ENCODE measurements at places on chromosomes 4 and X.

GRCh38 chr4:122806981-122807679, 19.5 kb upstream of the FGF2 start:
- no peak for DNase-seq

GRCh38 chrX:63934160-63934559, 149.1 kb upstream of the ARHGEF9 start:
- no peak for DNase-seq

DNA sequence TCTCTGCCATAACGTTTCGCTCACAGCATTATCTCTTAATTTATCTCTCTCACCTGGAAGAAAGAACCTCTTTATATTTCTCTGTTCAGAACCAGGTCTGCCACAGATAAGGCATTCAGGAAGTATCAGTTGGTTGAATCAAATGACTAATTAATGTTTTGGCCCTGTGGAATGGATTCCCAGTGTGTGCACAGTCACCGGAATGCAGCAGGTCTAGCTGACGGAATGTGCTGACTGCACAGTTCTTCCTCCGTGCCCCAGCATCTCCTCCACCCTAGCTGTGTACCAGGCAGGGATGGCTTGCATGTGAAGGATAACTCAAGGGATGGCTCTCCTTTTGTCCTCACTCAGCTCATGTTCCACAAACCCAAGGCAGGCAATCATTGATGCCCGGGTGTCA, 141.8 kb upstream of the MSX1 start:
- no peak for DNase-seq

DNA sequence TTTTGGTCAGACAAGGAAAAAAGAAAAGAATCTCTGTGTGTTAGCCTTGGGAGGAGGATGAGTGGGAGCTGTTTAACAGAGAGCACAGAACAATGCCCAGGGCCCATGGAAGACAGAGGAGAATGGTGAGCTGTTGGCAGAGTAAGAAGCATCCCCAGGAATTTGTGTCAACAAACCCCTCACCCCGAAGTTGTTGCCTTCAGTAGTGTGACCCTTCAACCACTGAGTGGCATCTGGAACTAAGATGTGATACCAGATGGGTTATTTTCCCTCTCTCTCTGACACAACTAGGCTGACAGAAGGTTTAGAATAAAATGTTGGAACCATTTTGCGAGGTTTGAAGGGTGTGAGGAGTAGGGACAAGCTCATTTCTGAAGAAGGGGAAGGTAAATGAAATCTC, 25.1 kb downstream of the IGSF1 start:
- DNase-seq = no peak

- DNase-seq = no peak
Observed at GRCh38 chrX:30814978-30815377, 74.1 kb downstream of the TAB3 start.

DNA sequence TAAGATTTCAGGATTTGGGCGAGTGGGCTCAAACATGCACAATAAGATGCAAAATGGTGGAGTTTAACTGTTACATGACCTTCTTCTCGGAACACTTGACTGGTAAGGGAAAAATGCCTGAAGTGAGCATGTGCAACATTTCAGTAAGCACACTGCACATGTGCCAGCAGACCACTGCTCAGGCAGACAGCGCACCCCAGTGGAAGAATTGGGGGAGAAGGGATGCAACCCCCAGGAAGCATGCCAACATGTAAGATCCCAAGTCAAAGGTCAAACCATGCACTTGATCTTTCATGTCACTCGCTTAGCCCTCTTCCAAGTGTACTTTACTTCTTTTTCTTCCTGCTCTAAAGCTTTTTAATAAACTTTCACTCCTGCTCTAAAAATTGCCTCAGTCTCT, 256.3 kb downstream of the CENPC start:
- no peak for DNase-seq

GRCh38 chrX:100928660-100929613, at the start of gene XKRX:
XKRX (minus strand) TSS chrX:100928917; CDS start chrX:100928304, 613 bp downstream.
- DNase-seq = peak; percentile 14

DNA sequence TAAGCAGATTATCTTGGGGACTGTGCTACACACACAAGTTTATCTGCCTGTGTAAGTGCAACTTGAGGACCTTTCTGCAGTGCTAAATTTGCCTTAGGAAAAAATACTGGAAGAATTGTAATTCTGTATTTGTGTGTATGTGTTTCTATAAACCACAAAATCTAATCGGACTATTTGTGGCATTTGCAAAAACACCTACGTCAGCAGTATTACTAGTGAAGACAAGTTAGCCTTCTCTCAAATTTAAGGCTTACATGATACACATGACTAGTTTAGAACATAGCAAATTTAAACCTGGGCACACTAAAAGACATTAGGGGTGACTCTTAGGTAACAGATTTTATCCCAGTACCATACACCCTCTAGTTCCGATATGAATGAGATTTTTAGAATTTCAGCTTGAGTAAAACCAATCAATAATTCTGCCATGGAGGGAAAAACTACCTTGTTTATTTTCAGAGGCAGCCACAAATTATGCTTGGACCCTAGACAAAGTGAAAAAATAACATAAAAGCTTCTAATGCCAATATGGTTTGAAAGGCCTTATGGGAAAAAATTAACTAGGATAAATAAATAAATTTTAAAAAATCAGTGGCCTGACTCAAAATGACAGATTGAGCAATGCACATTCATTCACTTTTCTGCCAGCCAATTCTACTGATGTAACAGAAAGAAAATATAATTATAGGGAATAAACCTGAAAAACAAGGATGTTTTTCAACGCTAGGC, 176.4 kb downstream of the SNCA start:
- no peak for DNase-seq

DNA sequence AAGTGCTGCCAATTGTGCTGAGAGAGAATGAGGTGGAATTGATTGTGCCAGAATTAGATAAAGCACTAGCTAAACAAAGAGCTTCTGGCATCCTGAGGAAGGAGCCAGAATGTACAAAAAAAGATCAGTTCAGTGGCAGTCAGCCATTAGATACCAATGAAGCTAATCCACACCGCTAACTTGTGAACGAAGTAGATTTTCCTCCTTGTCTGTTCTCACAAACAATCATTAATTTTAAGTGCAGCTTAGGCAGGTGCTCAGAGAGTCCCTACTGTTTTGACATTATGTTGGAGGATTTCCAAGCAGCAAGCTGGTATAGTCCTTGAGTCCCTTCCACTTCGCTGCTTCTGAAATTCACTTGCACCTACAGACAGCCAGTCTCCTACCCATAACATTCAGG, 617.4 kb downstream of the CENPC start:
- no peak for DNase-seq

- no peak for DNase-seq
Observed at GRCh38 chr4:15868111-15868510, 70.4 kb downstream of the FGFBP1 start.

GRCh38 chr4:8537041-8537461, 43.1 kb upstream of the GPR78 start:
- no peak for DNase-seq

- no peak for DNase-seq
Observed at GRCh38 chrX:123882391-123882790, 22.5 kb downstream of the XIAP start.

- DNase-seq = no peak
Observed at GRCh38 chrX:10904220-10904619, 206.9 kb upstream of the HCCS start.

DNA sequence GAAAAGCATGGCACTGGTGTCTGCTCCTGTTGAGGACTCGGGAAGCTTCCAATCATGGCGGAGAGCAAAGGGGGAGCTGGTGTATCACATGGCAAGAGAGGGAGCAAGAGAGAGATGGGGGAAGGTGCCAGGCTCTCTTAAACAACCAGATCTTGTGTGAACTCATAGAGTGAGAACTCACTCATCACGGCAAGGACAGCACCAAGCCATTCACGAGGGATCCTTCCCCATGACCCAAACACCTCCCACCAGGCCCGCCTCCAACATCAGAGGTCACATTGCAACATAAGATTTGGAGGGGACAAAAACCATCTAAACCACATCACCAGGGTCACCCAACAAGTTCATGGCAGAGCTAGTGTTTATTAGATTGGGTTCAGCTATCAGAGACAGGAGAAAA, 218.7 kb upstream of the BCOR start:
- no peak for DNase-seq

DNA sequence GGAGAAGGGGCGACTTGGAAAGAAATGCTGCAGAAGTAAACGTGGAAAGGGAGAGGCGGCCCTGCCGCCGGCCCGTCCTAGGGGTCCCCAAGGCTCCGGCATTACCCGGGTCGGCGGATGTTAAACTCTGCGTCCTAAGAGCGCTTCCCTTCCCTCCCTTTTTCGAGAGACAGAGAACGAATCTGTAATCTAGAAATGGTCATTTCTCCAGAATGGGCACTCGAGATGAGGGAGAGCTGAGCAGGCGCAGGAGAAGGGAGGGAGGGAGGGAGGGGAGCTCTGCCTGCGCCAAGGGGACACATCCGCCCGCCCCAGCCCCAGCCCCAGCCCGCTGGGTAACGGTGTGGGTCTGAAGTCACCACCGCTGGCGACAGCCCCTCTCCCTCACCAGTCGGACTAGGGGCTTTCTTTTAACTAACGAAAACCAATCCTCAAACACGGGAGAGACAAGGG, 1.7 kb downstream of the HCFC1 start:
- no peak for DNase-seq

DNA sequence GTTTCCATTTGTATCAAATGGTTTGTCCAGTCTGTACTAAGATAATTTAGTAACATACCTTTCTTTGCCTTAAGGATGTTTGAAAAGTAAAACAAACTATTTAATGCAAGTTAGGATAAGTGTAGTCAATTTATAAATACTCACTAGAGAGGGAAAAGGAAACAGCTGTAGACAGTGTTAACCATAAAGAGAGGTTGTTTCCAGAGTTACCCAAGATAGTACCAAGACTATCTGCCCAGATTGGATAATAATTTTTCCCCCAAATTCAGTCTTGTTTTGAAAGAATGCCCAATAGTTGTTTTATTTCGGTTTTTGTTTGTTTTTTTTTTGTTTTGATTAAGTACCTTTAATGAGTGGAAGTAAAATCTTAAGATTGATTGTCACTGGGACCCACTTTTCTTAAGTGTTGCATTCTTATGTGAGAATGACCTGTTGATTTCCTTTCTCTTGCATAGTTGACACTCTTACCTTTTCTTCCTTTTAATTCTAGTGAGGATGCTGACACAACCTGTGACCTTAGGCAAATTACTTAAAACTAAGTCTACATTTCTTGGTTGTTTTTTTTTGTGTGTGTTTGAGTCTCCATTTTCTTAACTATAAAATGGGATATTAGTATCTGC, 12.8 kb downstream of the AFF1 start:
- no peak for DNase-seq

DNA sequence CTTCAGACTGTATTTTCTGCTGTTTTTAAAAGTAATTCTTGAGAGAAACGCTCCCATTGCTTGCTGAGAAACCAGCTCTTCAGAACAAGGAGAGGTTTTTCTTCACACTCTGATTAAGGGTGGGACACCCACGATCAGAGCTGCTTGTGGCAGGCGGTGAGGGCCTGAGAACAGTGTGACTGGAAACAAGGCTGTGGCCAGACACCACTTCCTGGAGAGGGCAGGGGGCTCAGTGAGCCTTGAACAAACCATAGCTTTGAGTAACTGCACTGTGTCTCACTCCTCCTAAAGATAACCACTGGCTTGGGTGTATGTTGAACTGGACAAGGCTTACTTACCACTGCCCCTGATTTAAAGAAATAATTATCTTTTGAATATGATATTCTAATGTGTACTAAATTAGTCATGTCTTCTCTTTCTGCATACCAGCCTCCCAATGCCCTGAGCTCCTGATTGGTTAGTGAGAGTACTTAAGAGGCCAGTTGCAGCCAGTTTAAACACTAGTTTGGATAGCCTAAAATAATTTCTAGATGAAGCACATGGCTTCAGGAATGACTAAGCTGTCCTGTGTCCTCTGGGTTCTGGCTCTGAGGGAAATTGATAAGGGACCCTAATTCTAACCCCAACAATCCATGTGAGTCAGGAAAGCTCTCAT, 3.7 kb upstream of the GPR82 start:
- DNase-seq = peak; percentile 52

DNA sequence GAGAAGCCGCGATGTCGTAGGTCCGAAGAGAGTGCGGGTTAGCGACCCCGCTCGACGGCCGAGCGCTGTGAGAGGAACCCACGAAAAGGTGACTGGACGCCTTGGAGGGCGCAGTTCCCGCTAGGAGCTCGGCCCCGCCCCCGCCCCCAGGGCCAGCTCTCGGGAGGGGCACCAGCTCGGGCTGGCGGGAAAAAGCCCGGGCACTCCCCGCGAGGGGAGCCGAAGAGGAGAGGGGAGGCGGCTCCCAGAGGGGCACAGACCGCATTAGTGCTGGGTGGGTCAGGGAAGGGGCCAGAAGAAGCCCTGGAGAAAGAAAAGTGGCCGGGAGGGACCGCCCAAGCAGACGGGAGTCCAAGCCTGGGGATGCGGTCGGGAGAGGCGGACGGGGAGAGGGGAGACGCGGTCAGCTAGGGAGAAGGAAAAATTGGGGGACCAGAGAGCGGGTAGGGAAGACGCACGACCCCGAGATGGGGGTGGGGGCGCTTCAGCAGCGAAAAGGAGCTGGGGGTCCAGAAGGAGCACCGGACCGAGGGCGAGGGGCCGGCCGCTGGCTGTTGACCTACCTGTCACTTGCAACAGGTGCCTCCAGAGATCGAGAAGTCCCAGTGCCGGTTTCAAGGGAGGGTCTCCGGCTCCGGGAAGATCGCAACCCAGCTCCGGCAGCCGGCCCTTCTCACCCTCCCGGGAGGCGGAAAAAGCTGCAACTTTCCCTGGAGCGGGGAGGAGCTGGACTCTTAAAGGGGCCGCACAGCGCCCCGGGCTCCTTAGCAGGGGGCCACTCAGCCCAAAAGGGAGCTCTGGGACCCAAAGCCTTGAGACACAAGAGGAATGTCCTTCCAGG, at the start of gene SYTL4:
Gene SYTL4, minus strand, starts transcription at position 681 of the 841 bp plus-strand sequence. CDS start 30,084 bp downstream, outside the sequence.
- DNase-seq = no peak

GRCh38 chr4:171932238-171932637, 119.0 kb downstream of the GALNTL6 start:
- DNase-seq = no peak

- no peak for DNase-seq
Observed at GRCh38 chr4:152104356-152104755, 343.5 kb upstream of the GATB start.

- peak; percentile 55 for DNase-seq
Observed at GRCh38 chr4:113355550-113356371, 306.3 kb downstream of the ANK2 start.

GRCh38 chr4:87180767-87181166, 39.7 kb downstream of the KLHL8 start:
- DNase-seq = no peak

DNA sequence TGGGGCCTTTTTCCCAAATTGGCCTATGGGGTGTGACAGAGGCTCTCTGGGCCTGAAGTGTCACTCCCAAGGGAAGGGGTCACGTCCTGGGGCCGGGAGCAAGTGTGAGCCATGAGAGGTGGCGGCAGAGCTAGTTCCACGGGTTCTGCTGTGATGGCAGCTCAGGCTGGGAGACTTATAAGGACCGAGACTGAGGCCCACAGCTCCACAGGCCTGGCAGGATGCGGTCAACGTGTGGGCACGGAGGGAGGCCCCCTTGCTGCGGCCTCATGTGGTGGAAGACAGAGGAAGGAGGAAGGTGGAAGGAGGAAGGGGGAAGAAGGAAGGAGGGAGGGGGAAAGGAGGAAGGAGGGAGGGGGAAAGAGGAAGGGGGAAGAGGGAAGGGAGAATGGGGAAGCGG, 7.2 kb upstream of the CPLX1 start:
- DNase-seq = no peak
